ENCODE measurements at places on chromosomes 1 and 21. TPM values are rescaled to one million over a fixed set of nuclear protein-coding genes. Genes with fewer than 3 reads are reported as not detected.

DNA sequence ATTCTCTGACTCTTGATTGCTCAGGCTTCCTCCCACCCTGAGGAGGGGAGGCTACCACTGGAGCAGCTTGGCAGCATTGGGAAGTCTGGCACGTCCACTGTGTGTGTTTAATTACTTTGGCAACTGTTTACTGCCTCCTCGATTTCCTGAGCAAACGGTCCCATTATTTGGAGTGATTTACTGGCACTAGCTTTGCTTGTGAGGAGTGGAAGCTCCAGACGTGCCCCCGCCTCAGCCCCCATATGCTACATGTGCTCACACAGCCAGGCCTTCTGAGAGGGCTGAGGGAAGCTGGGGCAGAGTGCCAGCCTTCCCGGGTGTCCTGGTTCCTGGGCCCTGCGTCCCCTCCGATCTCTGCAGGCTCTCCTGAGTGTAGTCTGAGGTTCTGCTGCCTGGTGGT is 306.2 kb downstream of the PTPRU start:
- DNase-seq = no peak

DNA sequence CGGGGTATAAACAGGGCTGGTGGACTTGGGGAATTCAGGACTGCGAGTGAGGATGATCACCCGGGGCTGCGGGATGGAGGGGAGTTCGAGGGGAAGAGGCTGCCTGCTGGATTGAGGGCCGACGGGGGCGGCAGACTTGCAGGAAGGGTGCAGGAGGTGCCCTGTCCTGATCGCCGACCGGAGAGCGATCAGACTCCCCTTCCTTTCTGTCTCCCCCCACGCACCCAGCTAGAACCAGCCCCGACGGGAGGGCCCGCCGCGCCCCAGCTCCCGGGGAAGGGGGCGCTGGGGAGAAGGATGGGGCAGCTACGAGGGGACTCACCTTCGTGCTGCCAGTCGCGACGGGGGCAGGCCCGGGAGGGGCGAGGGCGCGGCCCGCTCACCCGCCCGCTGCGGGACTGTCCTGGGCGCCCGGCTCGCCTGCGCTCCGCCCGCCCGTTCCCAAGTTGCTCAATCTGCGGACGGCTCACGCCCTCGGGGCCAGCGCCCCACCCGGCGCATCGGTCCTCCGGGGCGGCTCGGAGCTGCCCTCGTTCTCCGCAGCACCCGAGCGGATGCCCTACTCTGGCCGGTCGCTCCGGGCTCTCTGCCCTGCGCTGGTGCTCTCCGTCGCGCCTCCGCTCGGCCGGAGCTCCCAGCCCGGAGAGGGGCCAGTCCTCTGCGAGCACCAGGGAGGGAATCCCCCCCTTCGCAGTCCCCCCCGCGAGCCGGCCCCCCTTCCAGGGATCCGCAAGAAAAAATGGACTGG is at the start of gene RSPO1:
TSS of gene RSPO1 (minus strand) at position 649 of the 748 bp plus-strand sequence. CDS start 5,231 bp downstream, outside the sequence.
- peak; percentile 10 for DNase-seq

DNA sequence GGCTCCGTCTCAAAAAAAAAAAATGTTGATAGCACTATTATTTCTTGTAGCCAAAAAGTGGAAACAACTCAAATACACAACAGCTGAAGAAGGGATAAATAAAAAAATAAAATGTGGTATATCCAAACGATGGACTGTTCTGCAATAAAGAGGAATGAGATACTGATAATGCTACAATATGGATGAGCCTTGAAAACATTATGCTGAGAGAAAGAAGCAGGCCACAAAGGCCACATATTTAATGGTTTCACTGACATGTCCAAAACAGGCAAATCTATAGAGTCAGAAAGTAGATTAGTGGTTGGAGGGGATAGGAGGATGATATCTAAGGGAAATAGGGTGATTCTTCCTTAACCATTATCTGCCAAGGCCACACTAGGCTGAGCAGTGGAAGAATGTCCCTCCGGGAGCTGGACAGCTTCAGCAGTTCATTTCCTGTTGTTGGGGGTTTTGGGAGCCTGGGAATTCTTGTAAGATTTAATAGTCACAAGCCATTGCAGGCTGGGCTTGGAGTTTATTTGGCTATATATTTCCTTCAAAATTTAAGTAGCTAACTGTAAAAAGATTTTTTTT is 53.5 kb downstream of the ST3GAL3 start:
- no peak for DNase-seq

GRCh38 chr1:221687836-221688487 is 53.9 kb downstream of the DUSP10 start:
- DNase-seq = no peak

- DNase-seq = no peak
These were observed 19.8 kb downstream of the CD1D start for GRCh38 chr1:158200527-158200926.

- DNase-seq = peak; percentile 41
These were observed 144.4 kb upstream of the NRIP1 start for GRCh38 chr21:15209224-15209623.

- DNase-seq = no peak
These were observed 3.6 kb upstream of the TNFRSF1B start for GRCh38 chr1:12163210-12163609.

- no peak for DNase-seq
These were observed 8.5 kb upstream of the B4GALT3 start for GRCh38 chr1:161185732-161186311.

DNA sequence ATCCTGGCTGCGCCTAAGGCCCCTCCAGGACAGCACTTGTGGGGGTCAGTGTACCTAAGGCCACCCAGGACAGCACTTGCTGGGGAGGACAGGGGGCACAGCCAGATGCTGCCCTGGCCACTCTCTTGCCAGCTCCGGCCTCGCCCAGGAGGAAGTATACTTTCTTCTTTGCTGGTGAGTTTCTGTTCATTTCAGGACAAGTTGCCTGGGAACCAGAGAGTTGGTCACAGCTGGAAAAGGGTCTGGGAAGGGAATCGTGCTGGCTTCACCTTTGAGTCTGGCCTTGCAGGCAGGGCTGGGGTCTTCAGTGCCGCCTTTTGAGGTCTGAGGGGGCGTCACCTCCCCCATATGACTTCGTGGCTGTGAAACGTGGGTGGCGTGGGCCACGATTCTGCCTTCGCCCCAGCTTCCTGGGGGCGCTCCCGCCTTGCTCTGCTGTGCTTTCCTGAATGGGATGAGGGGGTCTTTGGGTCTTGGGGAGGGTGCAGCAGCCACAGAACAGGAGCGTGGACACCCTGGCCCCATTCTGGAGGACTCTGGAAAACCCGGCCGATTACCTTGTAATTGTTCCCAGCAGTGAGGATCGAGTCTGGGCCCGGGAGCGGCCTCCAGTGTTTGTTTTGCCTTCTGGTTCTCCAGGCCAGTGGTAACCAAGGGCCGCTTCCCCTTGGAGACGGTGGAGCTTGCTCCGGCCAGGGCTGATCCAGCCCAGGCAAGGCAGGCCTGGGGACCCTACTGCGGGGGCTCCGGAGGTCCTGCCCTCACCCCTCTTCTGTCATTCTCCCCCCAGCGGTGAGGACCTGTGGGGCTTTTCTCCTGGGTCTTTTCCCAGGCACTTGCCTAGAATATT is 45.9 kb downstream of the SPSB1 start:
- DNase-seq = no peak

DNA sequence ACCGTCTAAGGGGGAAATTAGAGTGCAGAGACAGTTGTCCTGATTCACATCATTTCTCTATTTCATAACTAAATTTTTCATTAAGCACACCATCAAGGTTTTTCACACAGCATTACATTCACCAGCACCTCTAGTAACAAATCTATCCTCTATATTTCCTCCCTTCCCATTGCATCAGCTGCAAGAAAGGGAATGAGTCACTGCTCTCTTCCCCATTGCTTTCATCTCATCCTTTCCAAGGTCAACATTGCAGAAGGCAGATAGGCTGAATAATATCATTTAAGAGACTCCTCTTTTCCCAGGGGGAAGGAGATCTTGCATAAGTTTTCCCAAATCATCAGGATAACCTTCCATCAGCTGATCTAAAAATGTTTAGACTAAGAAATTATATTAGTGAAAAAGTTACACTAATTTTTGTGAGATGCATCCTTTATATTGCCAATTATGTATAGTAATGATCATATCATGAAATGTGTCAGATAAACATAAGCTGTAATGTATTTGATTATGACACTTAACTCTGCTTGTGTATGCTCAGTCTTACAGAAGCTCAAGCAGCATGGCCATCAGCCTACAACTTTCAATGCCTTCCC is 4.3 kb downstream of the INTS7 start:
- DNase-seq = peak; percentile 80

SH2D1B gene
- polyA plus RNA-seq = 0.05 TPM

GBP1 gene
- 5.9 TPM for polyA plus RNA-seq

PCAT6 gene
- polyA plus RNA-seq = 2.4 TPM

UBE2U gene
- not detected for polyA plus RNA-seq

ZMPSTE24 gene
- polyA plus RNA-seq = 24.1 TPM

FCRLB gene
- polyA plus RNA-seq = 0.93 TPM

NT5C1A gene
- not detected for polyA plus RNA-seq

CTSK gene
- polyA plus RNA-seq = 2.2 TPM

CTSE gene
- polyA plus RNA-seq = 1.0 TPM

Data from mammary epithelial cell (primary cell).